PC-3 (cell line): ENCODE measurements at places on chromosomes 3 and 15.

DNA sequence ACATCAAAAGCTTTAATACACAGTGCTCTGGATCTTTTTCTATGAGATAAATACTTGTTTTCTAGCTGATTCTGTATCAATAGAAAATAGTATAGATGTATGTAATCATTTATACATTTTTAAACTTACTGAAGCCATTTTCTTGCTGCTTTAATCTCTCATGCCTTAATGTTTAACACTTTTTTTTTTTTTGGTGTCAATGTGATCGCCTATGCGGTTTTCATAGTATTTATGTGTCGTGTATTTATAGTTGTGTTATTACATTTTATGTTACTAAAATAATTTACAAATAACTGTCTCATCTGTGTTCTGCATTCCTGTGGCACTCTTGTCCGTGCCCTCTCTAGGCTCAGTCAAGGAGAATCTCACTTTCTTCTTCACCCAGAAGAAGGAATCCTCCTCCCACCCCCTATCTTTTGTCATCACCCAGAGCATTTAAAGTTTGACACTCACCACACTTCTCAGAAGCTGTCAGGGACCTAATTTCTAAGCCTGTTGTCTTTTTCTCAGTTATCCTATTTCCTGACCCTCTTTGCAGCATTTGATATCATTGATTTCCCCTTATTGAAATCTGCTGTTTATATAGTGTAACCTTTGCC, 21.4 kb upstream of the GPR171 start:
- no peaks in the 10 kb centered on the region for H3K36me3 ChIP-seq
- H3K4me3 ChIP-seq: no peak overlapping the region

DNA sequence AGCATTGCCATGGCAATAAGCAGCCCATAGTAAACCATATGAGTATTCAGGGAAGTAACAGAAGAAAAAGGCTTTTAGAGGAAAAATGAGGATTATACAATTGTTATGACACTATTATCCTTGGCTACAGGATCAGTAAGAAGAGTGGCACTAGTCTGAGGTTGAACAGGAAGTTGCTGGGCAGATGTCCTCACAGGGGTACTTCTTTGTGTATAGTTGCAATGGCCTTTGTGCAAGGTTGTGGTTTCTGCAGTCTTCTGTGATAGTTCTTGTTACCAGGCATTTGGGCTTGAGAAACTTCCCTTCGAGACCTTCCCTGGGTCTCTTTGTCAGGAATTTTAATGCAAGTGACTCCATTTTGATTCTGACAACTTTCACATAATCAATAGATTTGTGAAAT, 100.6 kb upstream of the ATP11B start:
- H3K36me3 ChIP-seq: no peaks in the 10 kb centered on the region
- no peak for DNase-seq
- no peak overlapping the region for H3K27ac ChIP-seq
- peaks cover 64% of the 10 kb centered on the region for H3K27me3 ChIP-seq
- H3K4me1 ChIP-seq: no peaks in the 10 kb centered on the region

DNA sequence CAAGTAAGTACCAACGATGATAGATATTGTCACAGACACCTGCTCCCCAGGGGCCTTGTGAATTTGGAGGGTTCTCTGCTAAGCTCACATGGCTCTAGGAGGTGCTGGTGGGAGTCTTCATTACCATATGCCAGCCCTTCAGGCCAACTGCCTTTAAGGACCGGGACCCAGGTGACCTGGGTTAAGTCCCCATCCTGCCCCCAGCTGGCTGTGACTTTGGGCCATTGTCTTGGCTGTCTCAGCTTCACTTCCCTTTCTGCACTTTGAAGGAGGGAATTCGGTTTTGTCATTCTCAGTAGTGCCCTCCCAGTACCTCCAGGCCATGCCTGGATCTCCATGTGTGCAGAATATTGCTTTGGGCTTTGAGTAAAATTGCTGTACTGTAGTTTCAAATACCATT, 72.8 kb upstream of the ACAD9 start:
- no peak overlapping the region for H3K4me3 ChIP-seq
- H3K27me3 ChIP-seq: no peaks in the 10 kb centered on the region
- DNase-seq: no peak
- peaks cover 12% of the 10 kb centered on the region; the same call in 1 of the 2 replicates for H3K36me3 ChIP-seq
- H3K27ac ChIP-seq: peak overlapping the region; percentile 70

DNA sequence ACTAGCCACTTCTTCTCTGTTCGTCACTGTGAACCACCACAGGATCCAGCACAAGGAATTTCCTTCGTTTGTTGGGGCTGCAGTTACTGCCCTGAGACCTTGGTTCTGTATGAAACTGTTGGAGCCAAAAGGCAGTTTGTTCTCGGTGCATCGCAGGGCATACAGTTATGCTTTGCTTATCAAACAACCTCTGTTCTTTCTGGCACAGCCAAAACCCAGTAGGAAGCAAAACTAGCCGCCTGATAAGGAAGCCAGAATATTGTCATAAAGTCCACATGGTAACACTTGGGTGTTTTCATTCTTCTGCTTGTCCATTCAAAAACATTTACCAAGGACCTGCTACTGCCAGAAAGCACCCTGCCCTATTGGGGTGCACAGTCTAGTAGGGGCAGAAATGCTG, 116.1 kb downstream of the RAB11A start:
- H3K36me3 ChIP-seq: no peaks in the 10 kb centered on the region
- no peak for DNase-seq
- no peaks in the 10 kb centered on the region for H3K4me1 ChIP-seq
- H3K27me3 ChIP-seq: peaks cover 36% of the 10 kb centered on the region

GRCh38 chr3:187041362-187042307, 97.7 kb downstream of the RPL39L start:
- no peak overlapping the region for H3K4me3 ChIP-seq
- no peaks in the 10 kb centered on the region for H3K36me3 ChIP-seq
- H3K27ac ChIP-seq: no peak overlapping the region
- H3K27me3 ChIP-seq: no peaks in the 10 kb centered on the region
- no peak for DNase-seq
